Natural killer cell treated with Interleukin-12 subunit alpha and Interleukin-12 subunit beta and Interleukin-15 and Interleukin-18, amount 100 ng/mL, for 72 hours (primary cell): ENCODE measurements at places on chromosomes 12 and 14.

- no peaks in the 10 kb centered on the region for H3K36me3 ChIP-seq
- no peaks in the 10 kb centered on the region for H3K4me1 ChIP-seq
- no peak overlapping the region for H3K27ac ChIP-seq
- no peak for DNase-seq
- H3K27me3 ChIP-seq = peaks cover 5% of the 10 kb centered on the region
- H3K4me3 ChIP-seq = no peak overlapping the region
These were observed 407.8 kb downstream of the ATP23 start for GRCh38 chr12:58349161-58349560.

GRCh38 chr14:39005044-39005880, 97.8 kb downstream of the SEC23A start:
- no peak overlapping the region for H3K4me3 ChIP-seq
- peaks cover 9% of the 10 kb centered on the region for H3K27me3 ChIP-seq
- no peaks in the 10 kb centered on the region for H3K36me3 ChIP-seq
- H3K27ac ChIP-seq = no peak overlapping the region
- no peak for DNase-seq

DNA sequence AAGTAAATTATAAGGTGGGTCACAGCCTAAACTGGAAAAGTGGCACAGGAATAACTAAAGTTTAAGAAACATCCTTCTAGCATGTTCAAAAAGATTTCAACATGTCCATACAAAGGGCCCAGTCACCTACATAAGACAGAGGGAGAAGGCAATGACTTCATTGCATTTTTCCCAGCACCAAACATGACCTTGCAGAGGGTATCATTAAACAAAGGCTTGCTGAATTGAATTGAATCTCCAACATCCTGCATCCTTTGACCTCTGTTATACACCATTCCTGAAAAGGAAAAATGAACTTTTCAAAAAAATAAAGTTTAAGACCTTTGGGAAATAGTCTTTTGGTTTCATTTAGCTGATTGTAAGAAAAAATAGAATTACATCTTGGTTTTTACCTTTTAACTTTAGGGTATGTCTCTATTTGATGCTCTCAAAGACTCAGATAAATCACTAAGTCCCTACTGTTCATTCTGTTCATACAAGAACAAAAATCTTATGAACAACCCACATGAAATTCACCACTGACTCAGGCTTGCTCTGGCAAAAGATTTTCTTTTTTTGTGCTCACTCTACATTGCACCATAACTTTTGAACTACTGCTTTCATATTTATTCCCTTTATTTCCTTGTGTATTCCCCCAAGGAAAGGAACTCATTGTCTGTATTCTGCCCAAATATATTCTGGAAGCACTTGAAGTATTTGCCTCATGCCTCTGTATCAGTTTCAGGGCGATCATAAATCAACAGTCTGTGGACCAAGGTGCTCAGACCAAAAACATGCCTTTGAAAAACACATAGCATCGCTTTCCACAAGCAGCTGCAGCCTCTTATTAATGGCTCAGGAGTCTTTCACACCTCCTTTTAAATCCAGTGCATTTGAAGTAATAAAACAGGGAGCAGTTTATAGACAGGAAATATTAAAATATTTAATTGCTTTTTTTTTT, 121.7 kb downstream of the DUSP6 start:
- peak overlapping the region; percentile 26 for H3K27ac ChIP-seq
- no peak overlapping the region for H3K4me3 ChIP-seq
- H3K27me3 ChIP-seq = no peaks in the 10 kb centered on the region

DNA sequence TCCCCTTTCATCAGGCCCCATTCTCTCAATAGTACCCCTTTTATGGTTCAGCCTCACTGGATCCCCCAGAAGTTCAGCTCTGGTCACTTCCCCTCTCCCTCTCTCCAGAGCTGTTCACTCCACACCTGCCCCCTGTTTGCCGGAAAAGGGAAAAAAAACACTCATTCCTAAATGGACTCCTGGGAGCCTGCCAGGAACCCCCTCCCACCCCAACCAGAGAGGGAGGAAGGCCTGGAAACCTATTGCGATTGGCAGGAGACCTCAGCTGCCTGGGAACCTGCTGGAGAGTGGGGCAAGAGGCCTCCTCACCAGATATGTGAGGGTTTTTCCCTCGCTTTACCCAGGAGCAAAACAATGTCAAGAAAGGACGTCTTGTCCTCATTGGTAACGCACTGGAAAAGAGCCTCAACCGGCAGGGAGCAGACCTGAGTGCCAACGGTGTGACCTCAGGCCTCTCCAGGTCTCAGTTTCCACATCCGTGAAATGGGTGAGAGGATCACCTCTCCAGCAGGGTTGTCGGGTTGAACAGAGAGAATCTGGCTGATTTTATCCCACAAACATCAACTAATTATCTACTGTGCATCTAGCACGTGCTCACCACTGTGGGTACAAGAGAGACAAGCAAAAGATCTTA, 4.6 kb downstream of the DTX1 start:
- no peak for DNase-seq
- no peak overlapping the region for H3K4me3 ChIP-seq
- H3K36me3 ChIP-seq = no peaks in the 10 kb centered on the region
- H3K27me3 ChIP-seq = no peaks in the 10 kb centered on the region

GRCh38 chr12:113184900-113185179, 438 bp downstream of the DDX54 start:
- H3K4me1 ChIP-seq = peaks cover 26% of the 10 kb centered on the region
- peaks cover 6% of the 10 kb centered on the region for H3K36me3 ChIP-seq
- peak overlapping the region; percentile 89 for H3K4me3 ChIP-seq
- no peaks in the 10 kb centered on the region for H3K27me3 ChIP-seq

DNA sequence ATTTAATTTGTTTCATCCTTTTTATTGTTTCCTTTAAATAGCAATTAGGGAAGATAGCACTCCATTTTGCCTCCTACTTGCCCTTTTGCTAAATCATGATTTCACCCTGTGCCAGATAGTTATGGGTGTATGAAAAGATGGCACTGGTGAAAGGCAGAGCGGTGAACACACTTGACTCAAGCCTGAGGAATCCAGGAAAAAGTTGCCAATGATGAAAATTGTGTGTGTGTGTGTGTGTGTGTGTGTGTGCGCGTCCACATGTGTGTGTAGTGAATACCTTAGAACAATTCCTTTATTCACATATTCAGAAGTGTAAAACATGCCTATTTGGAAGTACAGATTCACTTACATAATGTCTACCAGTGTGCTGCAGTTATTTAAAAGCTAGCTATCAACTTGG, 123.8 kb downstream of the PTCSC3 start:
- DNase-seq = no peak
- H3K36me3 ChIP-seq = no peaks in the 10 kb centered on the region
- H3K4me3 ChIP-seq = no peak overlapping the region
- no peaks in the 10 kb centered on the region for H3K4me1 ChIP-seq
